ENCODE measurements at places on chromosomes 4 and X.
A peak's percentile ranks its signal among the peaks of the same experiment; 100 is the strongest.

- peak; percentile 71 for DNase-seq
Measured at GRCh38 chrX:115561605-115562479, 868 bp downstream of the PLS3 start.

DNA sequence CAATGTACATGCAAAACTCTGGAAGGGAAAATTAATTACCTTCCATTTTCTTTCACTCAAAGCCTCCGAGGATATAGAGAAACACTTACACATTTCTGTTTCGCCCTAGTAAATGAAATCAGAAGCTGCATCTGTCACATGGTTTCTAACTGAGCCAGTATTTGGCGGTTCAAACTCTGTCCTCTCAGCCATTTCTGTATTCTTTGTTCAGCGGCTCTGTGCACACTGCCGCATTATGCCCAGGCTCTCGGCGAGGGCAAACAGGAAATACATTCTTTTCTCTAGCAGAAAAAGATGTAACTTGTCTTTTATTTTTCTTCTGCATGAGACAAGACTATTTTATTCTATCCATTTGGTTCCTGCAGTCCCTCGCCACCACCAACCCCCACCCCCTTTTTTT lies 71.4 kb upstream of the GPM6B start:
- no peak for DNase-seq

DNA sequence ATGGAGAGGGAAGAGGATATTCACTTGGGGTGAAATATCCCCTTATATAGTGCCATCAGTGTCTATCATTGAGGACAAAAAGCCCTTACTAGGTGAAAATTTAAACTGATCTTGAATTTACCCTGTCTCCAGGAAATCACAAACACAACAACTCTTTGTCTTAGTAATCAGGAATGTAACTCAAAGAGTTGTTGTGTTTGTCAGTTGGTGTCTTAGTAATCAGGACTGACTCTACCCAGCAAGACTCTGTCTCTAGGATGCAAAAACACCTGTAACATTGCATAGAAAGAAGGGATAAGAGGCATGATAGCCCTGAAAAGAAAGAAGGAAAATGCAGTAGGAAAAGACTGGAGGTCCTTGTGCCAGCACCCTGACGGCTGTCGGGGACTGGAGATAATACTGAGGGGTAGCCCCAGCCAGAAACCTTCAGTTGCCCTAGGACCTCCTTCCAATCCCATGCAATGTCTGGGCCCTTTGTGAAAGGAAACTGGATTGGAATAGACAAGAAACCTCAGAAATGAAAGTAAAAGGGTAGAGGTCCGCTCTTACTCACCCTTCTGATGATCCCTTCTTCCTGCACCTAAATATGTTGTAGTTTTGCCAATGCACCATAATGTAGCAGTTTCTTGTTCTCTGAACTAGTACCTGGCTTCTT lies 45.3 kb downstream of the HMGB2 start:
- peak; percentile 28 for DNase-seq

DNA sequence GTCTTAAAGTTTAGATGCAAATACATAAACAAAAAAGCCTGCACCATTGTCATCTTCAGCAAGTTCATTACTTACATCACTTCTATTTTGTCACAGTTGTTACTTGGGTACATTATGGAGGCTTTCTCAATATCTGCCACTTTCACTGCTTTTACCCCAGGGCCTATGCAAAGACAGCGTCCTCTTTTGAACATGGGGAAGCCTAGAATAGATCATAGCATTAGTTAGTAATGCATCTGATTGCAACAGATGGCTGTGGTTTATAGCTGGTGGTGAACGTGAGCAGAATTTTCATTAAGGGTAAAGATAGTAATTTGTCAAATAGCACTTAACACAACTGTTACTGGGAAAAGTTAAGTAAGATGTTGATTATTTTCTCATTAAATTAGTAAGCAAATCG lies 729 bp downstream of the CXCL11 start:
- DNase-seq: no peak

DNA sequence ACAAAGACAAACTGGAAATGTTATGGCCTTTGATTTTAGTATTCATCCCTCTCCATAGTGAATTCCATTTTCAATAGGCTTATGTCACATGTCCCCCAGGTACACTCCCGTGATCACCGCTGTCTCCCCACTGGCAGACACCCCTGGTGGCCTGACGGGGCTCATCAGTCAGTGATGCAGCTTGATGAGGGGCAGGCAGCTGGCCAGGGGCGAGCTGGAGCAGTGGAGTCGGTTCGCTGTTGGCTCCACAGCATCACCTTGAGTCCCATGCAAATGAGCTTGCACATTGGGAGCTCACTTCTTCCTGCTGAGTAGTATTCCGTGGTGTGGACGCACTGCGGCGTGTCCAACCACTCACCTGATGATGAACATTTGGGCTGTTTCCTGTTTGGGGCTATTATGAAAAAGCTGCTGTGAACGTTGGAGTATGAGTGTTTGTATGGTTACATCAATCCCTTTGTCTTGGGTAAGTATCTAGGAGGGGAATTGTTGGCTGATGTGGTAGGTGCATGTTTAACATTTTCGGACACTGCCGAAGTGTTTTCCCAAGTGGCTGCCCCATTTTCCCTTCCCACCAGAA lies 5.2 kb downstream of the TREX2 start:
- no peak for DNase-seq

Data from M059J (cell line).